Ammon's horn (tissue), 1 donor: ENCODE measurements at places on chromosomes 6 and 20.

GRCh38 chr6:22804620-22805261 lies 235.4 kb downstream of the HDGFL1 start:
- DNase-seq: no peak

DNA sequence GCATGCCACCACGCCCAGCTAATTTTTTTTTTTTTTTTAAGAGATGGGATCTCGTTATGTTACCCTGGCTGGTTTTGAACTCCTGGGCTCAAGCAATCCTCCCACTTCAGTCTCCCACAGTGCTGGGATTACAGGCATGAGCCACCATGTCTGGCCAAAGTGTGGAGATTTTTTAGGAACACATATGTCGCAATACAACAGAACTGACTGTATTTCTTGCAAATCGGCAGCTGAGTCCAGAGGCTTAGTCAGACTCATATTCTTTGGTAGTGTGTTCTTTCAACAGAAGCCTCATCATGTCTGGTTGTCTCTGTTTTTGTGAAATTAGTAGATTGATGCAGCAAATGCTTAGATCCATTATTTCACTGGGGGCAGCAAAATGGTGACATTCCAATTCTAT lies 23.9 kb upstream of the CD164 start:
- peak; percentile 41 for DNase-seq

GRCh38 chr20:47583551-47583950 lies 81.9 kb downstream of the NCOA3 start:
- DNase-seq: no peak

- no peak for DNase-seq
Observed at GRCh38 chr6:18829272-18829870, 442.2 kb downstream of the RNF144B start.

DNA sequence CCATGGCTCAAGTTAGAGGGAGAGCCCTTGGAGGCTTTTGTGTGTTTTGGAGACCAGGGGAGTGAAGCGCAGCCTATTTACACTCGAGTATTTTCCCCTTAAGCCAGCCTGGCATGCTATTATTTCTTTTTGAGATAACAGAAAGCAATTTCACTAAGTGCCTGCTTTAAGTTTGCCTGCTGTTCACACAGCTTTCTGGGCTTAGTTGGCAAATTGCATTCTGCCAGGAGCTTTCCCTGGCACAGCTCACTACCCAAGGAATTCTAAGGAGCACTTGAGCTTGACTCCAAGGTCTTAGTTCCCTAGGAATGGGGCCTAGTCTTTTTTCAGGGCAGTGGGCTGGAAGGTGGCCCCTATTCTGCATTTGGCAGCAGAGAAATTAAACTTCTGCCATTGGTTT lies 19.0 kb upstream of the ASXL1 start:
- peak; percentile 38 for DNase-seq

GRCh38 chr20:23257848-23258746 lies 92.5 kb upstream of the NXT1 start:
- DNase-seq: no peak
